ENCODE measurements at places on chromosomes 4 and X. TPM values are rescaled to one million over a fixed set of nuclear protein-coding genes. Genes with fewer than 3 reads are reported as not detected.

The ENOX2 gene
- total RNA-seq: 12.2 TPM

The NPNT gene
- 0.62 TPM for total RNA-seq

The SCRG1 gene
- total RNA-seq: not detected

The TIGD4 gene
- total RNA-seq: 0.11 TPM

The CRLF2 gene
- not detected for total RNA-seq

The ZNF711 gene
- 1.2 TPM for total RNA-seq

The MAGEB4 gene
- not detected for total RNA-seq

The PDK3 gene
- 8.3 TPM for total RNA-seq

The GAGE13 gene
- not detected for total RNA-seq

The RBM46 gene
- 0.27 TPM for total RNA-seq

The CDX4 gene
- not detected for total RNA-seq

The PRSS12 gene
- total RNA-seq: 18.3 TPM

The SLC4A4 gene
- 0.86 TPM for total RNA-seq

The PDGFRA gene
- total RNA-seq: 0.95 TPM

The FRMPD4 gene
- total RNA-seq: 0.08 TPM

The SRPK3 gene
- not detected for total RNA-seq

The MAN2B2 gene
- 19.5 TPM for total RNA-seq

The OGT gene
- total RNA-seq: 23.1 TPM

The SLC49A3 gene
- total RNA-seq: not detected

The MAGEA12 gene
- not detected for total RNA-seq

The KLHL4 gene
- 0.27 TPM for total RNA-seq

The USP17L19 gene
- not detected for total RNA-seq

The OCRL gene
- 9.2 TPM for total RNA-seq

The DIPK2B gene
- not detected for total RNA-seq

The TBC1D9 gene
- 12.2 TPM for total RNA-seq

The GAGE1 gene
- not detected for total RNA-seq

The FATE1 gene
- total RNA-seq: not detected

The PABPC5 gene
- total RNA-seq: not detected

The C4orf50 gene
- total RNA-seq: not detected

The SPANXD gene
- total RNA-seq: not detected

The GRPR gene
- not detected for total RNA-seq

The NAT8L gene
- not detected for total RNA-seq

The SSX2 gene
- not detected for total RNA-seq

The S100G gene
- not detected for total RNA-seq

The AASDH gene
- 10.0 TPM for total RNA-seq

The SMIM10L2A gene
- total RNA-seq: 0.80 TPM

The MAGEA4 gene
- not detected for total RNA-seq

The HSFX1 gene
- total RNA-seq: 0.08 TPM

The SOX3 gene
- total RNA-seq: not detected

The CDS1 gene
- 20.6 TPM for total RNA-seq

The CPZ gene
- total RNA-seq: not detected

The VCX gene
- total RNA-seq: 0.11 TPM

The PLK4 gene
- total RNA-seq: 4.6 TPM

The IL21 gene
- total RNA-seq: not detected

The GEMIN8 gene
- total RNA-seq: 10.4 TPM

The LRCH2 gene
- 0.04 TPM for total RNA-seq

The XAGE1A gene
- total RNA-seq: not detected

The GLRA3 gene
- total RNA-seq: not detected

The STATH gene
- total RNA-seq: not detected
